GM19239 (cell line): ENCODE measurements at places on chromosomes 6 and 20.

GRCh38 chr6:2706558-2706957, 44.2 kb downstream of the MYLK4 start:
- no peak for DNase-seq

- no peak for DNase-seq
These were observed 84.1 kb downstream of the SLC23A2 start for GRCh38 chr20:4916971-4917881.

DNA sequence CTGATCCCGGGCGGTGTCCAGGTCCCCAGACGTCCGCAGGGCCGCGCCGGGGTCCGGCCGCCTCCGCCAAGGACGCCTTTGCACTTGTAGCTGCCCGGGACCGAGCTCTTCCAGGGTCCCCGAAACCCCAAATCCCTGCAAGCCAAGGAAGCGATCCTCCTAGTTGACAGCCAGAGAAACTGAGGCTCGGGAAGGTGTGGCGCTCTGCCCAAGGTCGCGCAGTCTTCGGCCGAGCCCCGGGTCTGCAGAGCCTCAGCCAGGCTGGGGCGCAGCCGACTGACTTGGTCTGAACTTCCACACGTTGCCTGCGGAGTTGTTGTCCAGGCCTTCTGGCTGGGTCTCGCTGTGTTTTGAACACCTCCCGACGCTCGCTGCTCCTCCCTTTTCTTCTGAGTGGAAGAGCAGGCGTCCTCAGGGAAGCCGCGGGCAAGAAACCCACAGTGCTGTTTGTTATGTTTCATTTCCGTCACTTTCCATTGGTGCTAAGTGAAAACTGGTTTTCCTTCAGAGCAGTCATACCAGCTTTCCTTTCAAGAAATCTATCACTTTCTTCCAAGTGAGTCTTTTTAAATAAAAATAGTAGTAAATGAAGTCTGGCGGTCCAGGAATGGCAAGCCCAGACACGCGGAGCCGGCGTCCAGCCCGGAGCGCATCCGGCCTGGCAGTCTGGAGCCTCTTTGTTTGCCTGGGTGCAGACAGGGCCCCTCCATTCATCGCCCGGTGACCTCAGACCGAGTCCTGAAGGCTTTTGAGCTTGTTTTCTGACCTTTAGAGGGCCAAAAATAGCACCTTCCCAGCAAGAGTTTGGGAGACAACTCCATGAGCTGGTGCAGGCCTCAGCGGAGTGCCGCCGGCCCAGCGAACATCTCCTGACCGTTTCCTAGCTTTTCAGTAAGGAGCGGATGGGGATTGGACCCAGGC, 698 bp downstream of the FAM210B start:
- peak; percentile 13 for DNase-seq

- no peak for DNase-seq
These were observed 113.6 kb downstream of the TNFRSF21 start for GRCh38 chr6:47196113-47196512.

DNA sequence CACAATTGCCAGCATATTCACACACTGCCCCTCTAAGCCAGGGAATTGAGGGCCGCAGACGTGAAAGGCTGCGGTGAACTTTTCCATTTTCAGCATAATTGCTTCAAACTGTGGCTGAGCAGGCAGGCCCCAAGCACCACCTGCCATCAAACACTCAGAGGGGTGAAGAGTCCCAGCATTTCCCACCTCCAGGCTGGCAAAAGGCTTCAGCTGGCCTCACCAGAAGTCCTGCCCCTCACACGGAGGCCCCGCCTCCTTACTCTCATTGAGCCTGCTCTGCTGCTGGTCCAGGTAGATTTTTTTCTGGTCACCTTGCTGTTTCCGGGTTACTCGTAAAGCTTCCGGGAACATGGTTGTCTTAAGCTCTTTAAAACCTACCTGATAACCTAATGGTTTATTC, 52.0 kb upstream of the PRELID3B start:
- no peak for DNase-seq

DNA sequence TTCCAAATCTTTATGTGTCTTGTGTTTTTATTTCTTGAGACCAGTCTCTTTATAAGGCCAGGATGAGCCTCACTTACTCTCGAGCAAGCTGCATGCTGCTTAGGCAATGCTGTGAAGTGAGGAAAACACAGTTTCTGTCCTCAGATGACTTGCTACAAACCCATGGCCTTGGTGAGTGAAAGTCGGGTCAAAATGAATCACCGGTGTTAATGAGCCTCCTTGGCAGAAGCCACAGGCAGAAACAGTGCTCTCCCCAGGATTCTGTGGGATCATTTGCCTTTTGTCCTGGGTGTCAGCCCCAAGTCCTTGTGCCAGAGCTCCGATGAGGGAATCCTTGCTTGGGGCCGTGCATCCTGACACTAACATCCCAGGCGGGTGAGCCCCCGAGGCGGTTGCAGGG, 482.5 kb downstream of the QKI start:
- no peak for DNase-seq

GRCh38 chr6:151763303-151763702, 44.2 kb upstream of the ESR1 start:
- DNase-seq, result no peak
